ENCODE measurements at places on chromosomes 3 and 15. TPM values are rescaled to one million over a fixed set of nuclear protein-coding genes. Genes with fewer than 3 reads are reported as not detected.

Gene ACAN
- under 0.01 TPM for total RNA-seq

Gene CTXN2
- not detected for total RNA-seq

Gene WDR72
- total RNA-seq = 1.0 TPM

Gene GOLGA8R
- total RNA-seq = 1.5 TPM

Gene RBM6
- 60.9 TPM for total RNA-seq

Gene STAC
- 25.3 TPM for total RNA-seq

Gene CNTN4
- not detected for total RNA-seq

Gene MKRN2
- 26.3 TPM for total RNA-seq

Gene ANKRD34C
- not detected for total RNA-seq

Gene TGM5
- 1.2 TPM for total RNA-seq

Gene PTPRG
- total RNA-seq = 31.2 TPM

Gene WDR6
- total RNA-seq = 91.2 TPM

Gene ADAM10
- total RNA-seq = 108 TPM

Gene SH2D7
- total RNA-seq = not detected

Gene PEAK1
- 27.6 TPM for total RNA-seq

Gene CAPN7
- 32.8 TPM for total RNA-seq

Gene CPN2
- total RNA-seq = not detected

Gene NANOGP8
- total RNA-seq = not detected

Gene KBTBD12
- total RNA-seq = not detected

Gene FILIP1L
- 7.4 TPM for total RNA-seq

Gene PIERCE2
- 1.4 TPM for total RNA-seq

Gene CEMIP
- total RNA-seq = 1.3 TPM

Gene SCAPER
- total RNA-seq = 11.6 TPM

Gene SEMA3F
- 129 TPM for total RNA-seq

Gene RARRES1
- total RNA-seq = 0.52 TPM

Gene LYSMD2
- total RNA-seq = 5.3 TPM

Gene SLC26A6
- total RNA-seq = 29.5 TPM

Gene TTLL13
- total RNA-seq = 0.21 TPM

Gene PPP2R3A
- total RNA-seq = 20.0 TPM

Gene PIF1
- 3.9 TPM for total RNA-seq

Gene ITGB5
- 172 TPM for total RNA-seq

Gene TRH
- not detected for total RNA-seq

Gene APBA2
- 1.5 TPM for total RNA-seq

Gene IGDCC3
- total RNA-seq = not detected

Gene NTRK3
- not detected for total RNA-seq

Gene GASK1A
- total RNA-seq = 2.5 TPM

Gene RPS27L
- total RNA-seq = 141 TPM

Gene PIK3CA
- 24.7 TPM for total RNA-seq

Gene HES1
- 33.0 TPM for total RNA-seq

Gene FBLN2
- 2.2 TPM for total RNA-seq

Gene CCDC33
- not detected for total RNA-seq

Gene TMA7
- 80.5 TPM for total RNA-seq

Gene PAQR5
- total RNA-seq = 1.5 TPM

Gene RASGRP1
- not detected for total RNA-seq

Gene GYG1
- total RNA-seq = 30.5 TPM

Gene PIGB
- total RNA-seq = 23.8 TPM

Gene SHC4
- total RNA-seq = 23.8 TPM

Gene MIX23
- 42.1 TPM for total RNA-seq

Gene TMCC1
- total RNA-seq = 32.6 TPM

Measured in mammary epithelial cell (primary cell).